ENCODE measurements at places on chromosomes 11 and 22.

- no peak for DNase-seq
These were observed 31.0 kb downstream of the SIK2 start for GRCh38 chr11:111633248-111633647.

DNA sequence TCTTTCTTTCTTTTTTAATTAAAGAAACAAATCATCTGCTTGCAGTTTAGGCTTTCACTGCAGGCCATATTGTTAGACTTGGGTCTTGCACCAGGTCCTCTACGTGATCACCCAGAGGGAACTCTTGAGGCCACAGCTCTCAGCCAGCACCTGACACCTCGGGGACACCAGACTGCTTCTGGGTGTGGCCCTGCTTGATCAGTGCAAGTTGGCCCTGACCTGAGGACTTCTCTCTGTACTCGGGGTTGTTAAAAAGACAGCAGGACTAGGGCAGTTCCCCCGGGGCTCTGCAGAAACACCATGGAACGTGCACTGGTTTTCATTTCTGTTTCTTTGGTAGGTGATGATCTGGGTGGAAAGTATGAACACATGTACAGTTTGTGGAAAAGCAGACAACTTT, 51.2 kb upstream of the MYO18B start:
- no peak for DNase-seq

- DNase-seq = no peak
These were observed 32.6 kb downstream of the SVIP start for GRCh38 chr11:22797047-22797446.

DNA sequence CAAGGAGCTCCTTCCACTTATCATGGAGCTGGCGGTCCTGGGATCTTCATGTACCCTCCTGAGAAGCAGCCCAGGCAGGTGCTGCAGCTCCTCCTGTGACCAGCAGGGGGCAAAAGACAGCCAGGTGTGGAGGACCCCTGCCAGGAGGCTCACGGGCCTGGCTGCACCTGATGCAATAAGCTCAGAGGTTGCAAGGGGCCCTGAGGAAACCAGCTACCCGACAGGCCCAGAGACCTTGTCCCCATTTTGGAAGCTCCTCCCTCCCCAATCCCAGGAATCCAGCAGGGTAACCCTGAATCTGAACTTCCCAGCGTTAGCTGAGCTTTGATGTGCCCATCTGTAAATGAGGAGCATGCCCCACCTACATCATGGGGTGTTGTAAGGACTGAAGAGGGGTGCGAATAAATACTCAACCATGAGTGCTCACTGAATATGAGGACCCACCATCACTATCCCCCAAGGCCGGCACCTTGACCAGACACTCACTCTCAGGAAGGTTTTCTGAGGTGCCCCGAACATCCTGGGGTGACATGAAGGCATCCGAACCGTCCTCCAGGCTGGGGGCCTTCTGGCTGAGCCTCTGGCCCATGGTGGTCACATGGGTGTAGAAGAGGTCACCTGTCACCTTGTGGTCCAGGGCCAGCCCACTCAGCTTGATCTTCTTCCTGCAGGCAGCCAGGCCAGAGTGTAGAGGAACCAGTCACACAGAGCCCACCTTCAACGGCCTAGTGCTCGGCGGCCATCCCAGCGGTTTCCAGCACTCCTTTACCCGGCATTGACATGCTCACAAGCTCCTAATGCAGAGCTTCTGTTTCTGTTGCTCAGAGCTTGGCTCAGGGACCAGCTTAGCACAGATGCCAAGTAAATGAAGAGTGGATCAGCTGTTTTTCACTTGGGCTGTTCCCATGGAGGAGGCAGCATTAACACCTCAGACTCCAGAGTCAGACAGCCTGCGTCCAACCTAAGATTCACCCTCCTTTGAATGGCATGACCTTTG, 21.7 kb downstream of the SLC43A1 start:
- peak; percentile 81 for DNase-seq

- no peak for DNase-seq
These were observed 9.7 kb downstream of the MMP26 start for GRCh38 chr11:4714300-4714699.

GRCh38 chr11:14907411-14908213, 15.6 kb upstream of the CYP2R1 start:
- peak; percentile 87 for DNase-seq

- no peak for DNase-seq
These were observed 48.8 kb downstream of the ABTB2 start for GRCh38 chr11:34308913-34309585.

GRCh38 chr11:123822032-123822431, 15.9 kb upstream of the OR6M1 start:
- no peak for DNase-seq

GRCh38 chr22:48607901-48608662, 1219.6 kb downstream of the BRD1 start:
- DNase-seq = no peak

GRCh38 chr11:97107604-97108003, 717.8 kb downstream of the JRKL start:
- DNase-seq = no peak

GRCh38 chr22:19686946-19687345, 27.4 kb upstream of the SEPTIN5 start:
- DNase-seq = no peak

GRCh38 chr11:76786441-76787014, 3.4 kb downstream of the TSKU start:
- DNase-seq = no peak

- no peak for DNase-seq
These were observed 11.5 kb downstream of the YPEL4 start for GRCh38 chr11:57638005-57638781.

DNA sequence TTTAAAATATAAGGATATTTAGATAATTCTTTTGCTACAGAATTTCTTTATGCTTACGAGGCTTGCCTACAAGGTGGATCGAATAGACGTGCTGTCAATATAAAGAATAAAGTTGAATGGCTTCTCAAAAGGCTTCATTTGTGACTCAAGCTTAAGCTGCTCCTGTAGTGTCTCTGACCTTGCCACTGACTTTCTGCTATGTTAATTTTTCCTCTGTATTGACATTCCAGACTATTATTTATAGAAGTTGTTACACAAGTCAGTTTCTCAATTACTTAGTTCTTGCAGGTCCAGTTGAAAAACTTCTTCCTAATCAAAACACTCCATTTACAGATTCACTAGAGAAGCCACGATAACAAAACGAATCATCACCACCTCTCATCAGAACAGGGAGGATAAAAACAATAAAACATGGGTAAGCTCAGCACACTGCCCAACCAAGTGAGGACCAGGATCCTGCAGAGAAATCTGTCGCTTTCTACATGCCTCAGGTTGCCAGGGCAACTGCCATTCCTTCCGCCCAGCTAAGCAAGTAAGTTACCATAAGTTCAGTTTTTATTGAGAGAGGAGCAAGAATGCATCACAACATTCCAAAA, 39.0 kb upstream of the CHKA start:
- no peak for DNase-seq

DNA sequence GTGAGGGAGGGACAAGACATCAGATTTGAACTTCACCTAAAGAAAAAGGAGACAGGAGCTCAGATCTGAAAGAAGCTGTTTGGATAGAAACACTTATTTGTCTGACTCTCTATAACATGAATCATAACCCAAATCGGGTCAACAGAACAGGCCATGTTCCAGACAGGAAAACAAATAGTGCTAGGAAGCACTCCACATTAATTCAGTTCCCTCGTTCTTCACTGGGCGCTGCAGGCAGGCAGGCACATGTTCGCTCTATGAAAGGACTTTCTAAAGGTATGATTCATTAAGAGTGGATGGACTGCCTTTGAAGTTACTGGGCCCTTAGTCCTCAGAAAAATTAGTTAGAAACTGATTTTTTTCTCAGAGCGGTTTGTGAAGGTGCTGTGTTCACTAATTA, 137.5 kb upstream of the TRPC6 start:
- DNase-seq = no peak

GRCh38 chr11:65225279-65226102, 36.3 kb upstream of the POLA2 start:
- peak; percentile 54 for DNase-seq

DNA sequence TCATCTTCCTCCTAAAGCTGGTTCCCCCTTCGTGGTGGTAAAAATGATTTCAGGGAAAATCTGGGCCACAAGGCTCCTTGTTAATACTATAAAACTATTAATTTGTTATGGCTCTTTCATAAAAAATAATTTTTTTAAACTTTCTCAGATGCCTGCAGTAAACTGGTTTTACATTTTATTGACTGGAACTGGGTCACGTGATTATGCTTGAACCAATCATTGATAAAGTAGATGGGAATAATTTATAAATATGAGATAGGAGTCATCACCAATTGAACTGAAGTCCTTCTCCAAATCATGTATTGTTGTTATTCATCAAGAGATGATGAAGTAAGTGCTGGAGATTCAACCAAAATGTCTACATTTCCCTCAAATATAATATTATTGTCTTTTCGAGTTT, 138.4 kb downstream of the SLC17A6 start:
- DNase-seq = no peak

DNA sequence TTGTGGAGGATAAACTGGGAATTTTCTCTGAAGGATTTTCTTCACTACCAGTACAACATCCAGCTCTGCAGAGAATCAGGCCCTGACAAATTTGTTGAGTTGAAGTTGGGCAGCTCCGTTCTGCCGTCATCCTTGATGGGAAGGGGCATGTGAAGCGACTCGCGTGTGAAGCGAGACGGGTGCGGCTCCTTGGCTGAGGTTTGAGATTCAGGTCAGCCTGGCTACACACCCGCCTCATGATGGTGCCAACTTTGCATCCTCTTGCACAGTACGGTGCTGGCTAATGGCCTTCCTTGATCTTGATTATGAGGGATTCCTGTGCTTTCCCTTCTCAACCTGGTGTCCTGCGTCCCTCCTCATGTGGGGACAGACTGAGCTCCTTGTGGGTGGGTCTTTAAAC, 19.7 kb upstream of the CDC42EP2 start:
- no peak for DNase-seq

GRCh38 chr22:20607157-20607907, 99.9 kb downstream of the MED15 start:
- no peak for DNase-seq

DNA sequence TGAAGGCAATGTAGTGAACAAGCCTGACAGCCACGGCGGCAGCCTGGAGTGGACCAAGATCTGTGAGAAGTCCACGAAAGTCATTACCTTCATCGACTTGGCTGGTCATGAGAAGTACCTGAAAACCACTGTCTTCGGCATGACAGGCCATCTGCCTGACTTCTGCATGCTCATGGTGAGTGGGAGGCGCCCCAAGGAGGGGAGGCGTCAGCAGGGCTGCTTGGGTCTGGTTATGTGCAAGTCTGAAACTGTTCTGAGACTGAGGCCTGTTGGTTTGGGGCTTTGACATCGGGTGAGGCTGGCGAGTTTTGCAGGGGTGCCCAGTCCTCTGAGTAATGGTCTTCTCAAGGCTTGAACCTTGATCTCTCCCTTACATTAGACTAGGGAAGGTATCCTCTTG, 11.1 kb downstream of the GTPBP1 start:
- DNase-seq = no peak

DNA sequence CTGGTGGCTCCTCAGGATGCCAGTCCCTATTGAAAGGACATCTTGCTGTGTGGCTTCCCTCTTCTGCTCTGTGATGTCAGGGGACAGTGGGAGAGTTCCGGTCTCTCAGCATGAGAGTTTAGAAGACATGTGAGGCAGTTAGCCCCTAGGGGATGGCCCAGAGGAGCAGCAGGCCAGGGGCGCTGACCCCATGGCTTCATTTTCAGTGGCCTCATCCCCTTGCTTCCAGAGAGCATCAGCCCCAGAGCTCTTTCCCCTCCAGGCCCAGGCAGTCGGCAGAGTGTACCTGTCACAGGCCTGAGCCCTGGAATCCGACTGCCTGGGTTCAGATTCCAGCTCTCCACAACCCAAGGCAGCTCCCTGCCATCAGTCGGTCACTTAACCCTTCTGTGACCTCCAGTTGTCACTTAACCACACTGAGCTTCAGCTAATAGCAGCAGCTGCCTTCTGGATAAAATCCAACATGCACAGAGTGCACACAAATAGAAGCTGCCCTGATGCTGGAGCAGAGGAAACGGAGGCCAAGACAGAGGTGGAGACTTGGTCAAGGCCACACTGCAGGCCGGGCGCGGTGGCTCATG, 14.1 kb upstream of the LRRC10B start:
- DNase-seq = no peak

- DNase-seq = no peak
These were observed 109.2 kb upstream of the MTMR2 start for GRCh38 chr11:96033095-96033494.

DNA sequence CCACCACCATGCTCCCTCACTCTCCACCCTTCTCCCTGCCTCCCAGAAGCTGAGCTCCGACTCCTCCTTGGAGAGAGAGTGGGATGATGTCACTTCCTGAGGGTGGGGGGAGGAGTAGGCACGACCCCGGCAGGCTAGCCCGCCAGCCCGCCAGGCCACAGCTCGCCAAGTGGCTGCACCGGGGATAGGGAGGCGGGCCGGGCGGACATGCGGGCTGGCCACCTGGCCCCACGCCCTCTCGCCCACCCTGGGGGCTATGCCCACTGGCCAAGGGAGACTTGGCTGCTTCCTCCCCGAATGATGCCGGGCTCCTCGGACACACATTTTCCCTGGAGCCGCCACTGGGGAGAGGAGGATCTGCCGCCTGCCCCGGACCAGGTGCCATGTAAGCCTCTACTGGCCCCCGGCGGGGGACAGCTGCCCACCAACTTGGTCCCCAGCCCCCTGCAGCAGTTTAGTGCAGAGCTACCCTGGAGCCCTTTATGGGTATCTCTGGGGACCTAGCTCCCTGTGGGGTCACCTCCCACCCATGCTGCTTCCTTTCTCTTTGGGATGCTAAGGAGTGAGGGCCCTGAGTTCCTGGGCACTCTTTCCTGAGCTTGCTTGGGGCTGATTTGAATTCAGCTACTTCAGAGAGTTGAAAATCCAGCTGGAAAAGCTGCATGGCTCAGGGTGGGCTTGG, 33.7 kb upstream of the MYRF start:
- DNase-seq = no peak

DNA sequence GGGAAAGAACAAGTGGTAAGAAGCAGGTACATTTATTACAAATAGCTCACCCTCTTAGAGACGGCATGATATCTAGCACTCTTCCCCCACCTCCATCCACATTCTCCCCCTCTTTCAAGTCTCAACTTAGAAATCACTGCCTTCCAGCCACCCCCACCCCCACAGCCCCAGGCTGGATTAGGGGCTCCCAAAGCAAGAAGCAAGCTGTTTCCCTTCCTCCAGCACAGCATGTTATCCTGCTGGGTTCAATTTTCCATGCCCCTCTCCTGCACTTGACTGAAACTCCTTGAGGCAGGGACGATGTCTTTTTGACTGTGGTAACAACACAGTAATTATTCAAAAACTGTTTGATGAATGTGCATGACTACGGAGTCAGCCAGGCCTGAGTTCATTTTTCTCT, 350.7 kb downstream of the LARGE1 start:
- DNase-seq = no peak

- no peak for DNase-seq
These were observed 160.4 kb downstream of the BRD1 start for GRCh38 chr22:49667236-49667635.

Data from activated CD4-positive, alpha-beta T cell treated with anti-CD3 and anti-CD28 coated beads, Interleukin-10, Interleukin-2, amounts not matched to agents 100 ng/mL and 50 ng/mL, durations not matched to agents 16 hours and 8 hours (primary cell).